ENCODE measurements at places on chromosomes 5 and 9. TPM values are rescaled to one million over a fixed set of nuclear protein-coding genes. Genes with fewer than 3 reads are reported as not detected.

The CD180 gene
- total RNA-seq = not detected

The HINT1 gene
- total RNA-seq = 228 TPM

- no peak for DNase-seq
These were observed 31.8 kb downstream of the RUSC2 start for GRCh38 chr9:35521708-35522107.

DNA sequence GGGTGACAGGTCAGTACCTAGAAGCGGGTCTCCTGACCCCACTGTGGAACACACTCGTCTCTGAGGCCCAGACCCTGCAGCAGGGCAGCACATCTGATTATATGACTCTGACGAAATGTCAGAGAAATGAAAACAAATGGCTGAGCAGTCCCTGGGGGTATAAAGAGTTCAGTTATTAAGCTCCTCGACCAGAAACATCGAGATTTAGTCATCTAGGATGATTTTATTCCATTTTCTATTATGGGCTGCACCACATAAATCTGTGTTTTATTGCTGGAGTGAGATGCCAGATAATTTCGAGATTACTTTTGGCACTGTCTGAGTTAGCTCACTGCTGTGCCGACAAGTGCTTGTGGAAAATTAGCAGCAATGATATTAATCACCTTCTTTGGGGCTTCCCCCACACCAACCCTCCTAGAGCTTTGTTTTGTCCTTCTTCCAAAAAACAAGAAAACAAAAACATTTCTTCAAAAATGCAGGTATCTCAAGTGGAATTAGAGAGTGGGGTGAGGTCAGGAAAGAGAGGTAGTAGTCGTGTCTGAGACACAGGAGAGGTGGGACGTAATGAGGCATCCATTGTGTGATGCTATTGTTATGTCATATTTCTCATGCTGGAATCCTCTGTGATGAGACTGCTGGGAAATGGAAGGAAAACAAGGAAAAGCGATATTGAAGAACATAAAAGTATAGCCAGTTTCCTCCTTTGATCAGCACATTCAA lies 495.5 kb downstream of the DMAC1 start:
- DNase-seq = no peak

DNA sequence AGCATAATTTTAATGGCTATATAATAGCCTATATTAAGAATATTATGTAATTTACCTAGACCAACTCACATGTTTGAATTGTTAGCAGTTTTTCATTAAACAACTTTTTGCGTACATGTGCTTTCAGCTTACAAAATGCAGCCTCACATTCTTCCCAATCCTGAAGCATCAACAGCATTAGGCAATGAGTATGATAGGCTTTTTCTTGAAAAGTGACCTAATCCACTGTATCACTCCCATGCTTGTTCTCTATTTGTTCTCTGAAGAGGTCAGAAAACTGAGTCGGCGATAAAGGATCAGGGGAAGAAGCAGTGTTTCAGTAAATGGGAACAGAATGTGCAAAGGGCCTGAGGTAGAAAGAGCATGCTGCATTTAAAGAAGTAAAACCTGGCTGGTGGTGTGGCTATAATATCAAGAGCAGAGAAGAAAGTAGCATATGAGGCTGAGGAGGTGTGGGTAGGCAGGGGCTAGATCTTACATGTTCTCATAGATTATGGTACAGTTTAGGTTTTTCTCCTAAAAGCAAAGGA lies 212.4 kb downstream of the SAXO1 start:
- DNase-seq = no peak

DNA sequence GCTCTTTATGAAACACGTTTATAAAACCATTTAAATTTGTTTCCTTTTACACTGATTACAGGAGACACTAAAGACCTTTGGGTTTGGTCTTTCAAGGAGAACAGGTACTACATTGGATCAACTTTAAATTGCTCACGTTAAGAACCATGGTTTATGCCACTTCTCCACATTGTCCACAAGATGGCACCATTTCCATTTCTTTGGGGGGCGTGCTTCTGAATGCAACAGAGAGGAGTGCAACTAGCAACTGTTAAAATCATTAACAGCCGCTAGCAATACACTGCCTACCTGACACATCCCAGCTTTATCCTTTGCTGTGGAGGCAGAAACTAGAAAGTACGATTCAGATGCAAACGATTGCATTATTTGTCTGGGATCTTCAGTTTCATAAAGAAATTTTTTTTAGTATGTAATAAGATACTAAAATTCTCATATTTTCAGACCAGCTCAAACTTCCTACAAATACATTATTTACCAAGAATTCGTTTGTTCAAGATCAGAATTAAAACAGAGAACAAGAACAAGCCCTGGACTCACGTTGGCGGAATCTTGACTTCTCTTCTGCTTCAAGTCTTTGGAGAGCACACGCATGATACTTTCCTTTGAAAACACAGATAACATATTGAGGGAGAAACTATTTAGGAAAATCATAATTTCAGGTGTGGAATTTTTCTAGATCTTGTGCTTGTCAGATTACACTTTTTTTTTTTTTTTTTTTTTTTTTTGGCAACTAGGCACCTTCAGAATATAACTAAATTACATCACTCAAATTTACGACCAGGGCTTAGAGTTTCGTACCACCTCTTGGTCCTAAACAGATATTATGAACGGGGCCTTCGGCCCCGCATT lies 702 bp downstream of the CDC20B start:
- DNase-seq = peak; percentile 65
